ENCODE measurements at places on chromosomes 3 and 15. TPM values are rescaled to one million over a fixed set of nuclear protein-coding genes. Genes with fewer than 3 reads are reported as not detected.

CASR gene
- not detected for total RNA-seq

SPSB4 gene
- not detected for total RNA-seq

DNA sequence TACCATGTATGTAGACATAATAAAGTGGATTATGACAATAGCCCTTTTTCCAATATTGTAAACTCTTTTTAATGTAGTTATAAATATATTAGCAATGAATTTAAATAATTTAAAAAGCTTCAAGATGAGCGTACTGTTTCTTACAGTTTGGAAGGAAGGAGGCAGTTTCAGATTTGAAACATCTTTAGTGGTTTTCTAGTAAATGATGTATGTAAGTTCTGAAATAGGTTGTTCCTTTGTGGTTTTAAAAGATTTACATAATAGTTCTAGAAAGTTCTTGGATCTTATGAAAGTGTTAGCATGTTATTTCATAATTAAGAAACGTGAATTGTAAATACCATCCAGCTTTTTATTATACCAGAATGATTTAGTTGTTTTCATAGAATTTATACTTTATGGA lies 16.0 kb downstream of the DNAJC19 start:
- no peak for DNase-seq
- peaks cover 7% of the 10 kb centered on the region for H3K4me1 ChIP-seq
- no peak overlapping the region for H3K4me3 ChIP-seq
- peaks cover 51% of the 10 kb centered on the region for H3K36me3 ChIP-seq
- no peaks in the 10 kb centered on the region for H3K27me3 ChIP-seq
- H3K27ac ChIP-seq = no peak overlapping the region

DNA sequence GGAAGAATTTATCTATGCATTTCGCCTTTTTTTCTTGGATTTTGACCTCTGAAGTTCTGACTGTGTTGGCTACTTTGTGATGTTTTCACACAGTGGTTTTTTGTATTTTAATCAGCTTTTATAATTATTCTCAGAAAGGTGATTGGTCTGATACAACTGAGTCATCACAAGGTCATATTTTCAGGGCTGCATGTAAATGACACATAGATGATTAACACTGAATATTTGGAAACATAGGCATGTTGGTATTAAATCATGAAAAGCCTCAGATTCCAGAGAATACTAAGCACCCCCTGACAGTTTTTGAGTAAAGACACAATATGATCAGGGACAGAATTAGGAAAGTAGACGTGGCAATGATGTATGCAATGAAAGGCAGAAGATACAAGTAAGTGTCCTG lies 175.5 kb upstream of the SLCO3A1 start:
- no peak overlapping the region for H3K4me3 ChIP-seq
- H3K27ac ChIP-seq = no peak overlapping the region
- H3K36me3 ChIP-seq = no peaks in the 10 kb centered on the region
- peaks cover 29% of the 10 kb centered on the region for H3K27me3 ChIP-seq
- DNase-seq = no peak
- no peaks in the 10 kb centered on the region for H3K4me1 ChIP-seq

DNA sequence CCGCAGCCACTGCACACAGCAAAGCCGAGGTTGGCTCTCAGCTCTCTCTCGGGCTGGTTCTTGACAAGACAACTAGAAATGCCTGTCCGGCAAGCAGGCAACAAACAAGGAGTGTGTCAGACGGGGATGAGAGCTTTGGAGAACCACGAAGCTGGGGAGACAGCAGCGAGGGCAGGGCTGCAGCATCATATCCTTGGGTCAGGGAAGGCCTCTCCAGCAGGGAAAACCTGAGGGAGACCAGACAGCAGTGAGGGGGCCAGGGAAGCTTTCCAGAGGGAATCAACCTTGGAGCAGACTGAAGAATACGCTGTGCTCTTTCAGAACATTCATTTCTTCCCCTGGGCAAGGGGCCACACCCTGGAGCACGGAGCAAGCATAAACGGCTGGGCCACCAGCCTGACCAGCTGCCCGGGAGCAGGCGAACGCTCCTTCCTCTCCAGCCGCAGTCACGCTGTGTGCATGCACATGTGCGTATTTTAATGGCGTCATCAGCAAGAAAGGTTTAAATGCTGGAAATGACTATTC lies 58.7 kb downstream of the CHSY1 start:
- H3K27me3 ChIP-seq = no peaks in the 10 kb centered on the region
- no peak overlapping the region for H3K4me3 ChIP-seq
- no peak for DNase-seq
- H3K36me3 ChIP-seq = peaks cover 32% of the 10 kb centered on the region

POPDC2 gene
- total RNA-seq = 3.1 TPM

DNA sequence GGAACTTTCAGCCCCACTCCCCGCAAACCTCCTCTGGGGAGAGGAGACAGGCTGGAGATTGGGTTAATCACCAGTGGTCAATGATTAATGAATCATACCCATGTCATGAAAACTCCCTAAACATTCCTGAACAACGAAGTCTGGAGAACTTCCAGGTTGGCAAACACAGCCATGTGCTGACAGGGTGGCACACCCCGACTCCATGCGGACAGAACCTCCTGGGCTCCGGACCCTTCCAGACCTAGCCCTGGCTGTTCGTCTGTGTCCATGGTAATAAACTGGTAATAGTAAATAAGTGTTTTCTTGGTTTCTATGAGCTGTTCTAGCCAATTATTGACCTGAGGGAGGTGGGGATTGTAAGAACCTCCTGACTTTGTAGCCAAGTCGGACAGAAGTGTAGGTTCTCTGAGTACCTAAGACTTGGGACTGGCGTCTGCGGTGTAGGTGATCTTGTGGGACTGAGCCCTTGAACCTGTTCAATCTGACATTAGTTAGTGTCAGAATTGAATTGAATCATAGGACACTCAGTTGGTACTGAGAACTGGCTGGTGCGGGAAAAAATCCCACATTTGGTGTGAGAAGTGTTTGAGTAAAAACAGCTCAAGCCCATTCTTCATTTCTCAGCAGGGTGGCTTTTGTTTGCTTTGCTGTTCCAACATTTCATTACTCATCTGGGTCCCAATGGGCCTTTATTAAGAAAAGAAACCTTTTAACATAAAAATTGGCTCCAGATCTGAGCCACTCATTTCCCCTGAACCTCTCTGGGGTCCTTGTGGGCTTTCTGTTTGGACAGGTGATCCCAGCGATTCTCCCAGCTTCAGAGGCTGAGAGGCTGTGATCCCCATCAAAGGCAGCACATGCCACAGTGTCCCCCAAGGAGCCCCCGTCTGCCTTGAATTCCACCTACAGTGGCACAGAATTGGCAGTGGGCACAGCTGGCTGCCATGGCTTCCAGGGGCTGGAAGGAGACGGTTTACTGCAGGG lies 151.0 kb downstream of the TJP1 start:
- H3K4me3 ChIP-seq = no peak overlapping the region
- peaks cover 14% of the 10 kb centered on the region for H3K27me3 ChIP-seq
- no peak overlapping the region for H3K27ac ChIP-seq
- H3K36me3 ChIP-seq = no peaks in the 10 kb centered on the region
- no peak for DNase-seq

Measured in activated CD8-positive, alpha-beta memory T cell treated with anti-CD3 and anti-CD28 coated beads, Interleukin-2, amount 10 ng/mL, durations not matched to agents 7 days and 5 days (primary cell).